Fibroblast of skin of left biceps (primary cell): ENCODE measurements at places on chromosomes 2 and 18.

DNA sequence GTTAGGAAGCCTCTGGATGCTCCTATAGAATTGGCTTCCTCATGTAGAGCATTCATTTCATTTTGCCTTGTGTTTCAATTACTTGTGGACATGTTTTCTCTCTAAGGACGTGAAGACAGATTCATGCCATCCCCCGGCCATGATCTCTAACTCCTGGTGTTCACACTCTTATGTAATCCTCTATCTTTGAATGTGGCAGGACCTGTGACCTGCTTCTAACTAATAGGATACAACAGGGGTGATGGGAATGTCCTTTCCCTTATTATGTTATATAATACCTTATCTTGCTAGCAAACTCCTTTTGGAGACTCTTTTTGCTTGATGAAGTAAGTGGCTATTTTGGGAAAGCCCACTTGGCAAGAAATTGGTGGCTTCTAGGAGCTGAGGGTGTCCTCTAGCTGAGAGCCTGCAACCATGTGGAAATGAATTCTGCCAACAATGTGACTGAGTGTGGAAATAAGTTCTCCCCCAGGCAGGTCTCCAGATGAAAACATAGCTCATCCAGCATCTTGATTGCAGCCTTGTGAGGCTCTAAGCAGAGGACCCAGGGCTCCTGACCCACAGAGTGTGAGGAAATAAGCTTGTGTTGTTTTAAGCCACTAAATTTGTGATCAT is 13.8 kb downstream of the DPYSL5 start:
- DNase-seq: no peak

DNA sequence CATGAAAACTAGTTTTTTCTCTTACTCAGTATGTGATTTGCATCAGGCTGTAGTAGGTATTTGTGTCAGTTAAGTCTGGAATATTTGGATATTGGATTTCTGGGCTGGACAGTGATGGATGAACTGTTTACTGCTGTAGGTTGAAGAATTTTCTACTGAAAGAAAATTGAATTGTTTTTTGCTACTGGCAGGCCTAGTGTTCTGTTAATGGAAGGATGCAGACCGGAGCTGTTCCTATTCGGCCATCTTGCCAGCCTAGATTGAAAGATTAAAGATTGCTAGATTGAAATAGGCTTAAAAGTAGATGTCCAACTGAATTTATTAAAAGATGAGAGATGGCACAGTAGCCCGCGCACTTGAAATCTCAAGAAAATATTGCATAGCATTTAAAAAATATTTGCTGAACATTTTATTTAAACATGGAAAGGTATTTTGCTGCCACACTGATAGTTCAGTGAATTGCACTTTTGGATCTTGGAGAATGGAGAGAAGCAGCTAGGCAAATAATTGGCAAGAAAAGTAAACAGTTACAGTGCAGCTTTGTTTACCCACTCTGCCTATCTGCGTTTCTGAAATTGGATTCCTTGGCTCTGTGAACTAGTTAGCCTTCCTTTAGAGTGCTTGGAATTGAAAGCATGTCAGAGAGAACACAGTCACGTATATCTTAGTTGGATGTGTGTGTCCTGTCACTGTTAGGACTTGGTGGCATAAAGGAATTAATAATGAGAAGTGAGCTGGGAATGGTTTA is 54.1 kb downstream of the EPB41L5 start:
- no peak for DNase-seq

DNA sequence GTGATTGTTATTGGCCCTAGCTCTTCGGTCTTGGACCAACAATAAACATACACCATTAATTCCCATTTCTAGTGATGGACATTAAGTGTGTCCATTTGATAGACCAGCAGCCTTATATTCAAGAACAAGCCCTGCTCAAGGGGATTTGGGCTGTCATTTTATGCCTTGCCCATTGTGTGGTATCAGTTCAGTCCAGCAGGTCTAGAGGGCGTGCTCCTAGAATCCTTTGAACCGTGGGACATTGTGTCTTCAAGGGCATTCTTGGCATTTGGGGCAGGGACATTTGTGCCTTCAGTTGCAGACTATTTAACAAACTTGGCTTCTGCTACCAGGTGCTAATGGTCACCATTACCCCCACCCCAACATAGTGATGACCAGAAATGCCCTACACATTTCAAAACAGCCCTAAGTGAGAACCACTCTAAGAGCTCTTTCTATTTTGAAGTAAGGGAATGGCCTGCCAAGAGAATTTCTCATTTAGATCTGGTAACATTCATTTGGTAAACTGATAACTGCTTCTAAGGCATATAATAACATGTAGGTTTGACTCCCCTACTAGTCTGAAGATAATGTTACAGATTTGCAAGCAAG is 284.7 kb downstream of the ALPK2 start:
- DNase-seq: no peak

- no peak for DNase-seq
These were observed 35.8 kb downstream of the CCDC68 start for GRCh38 chr18:54923339-54923956.
